ENCODE measurements at places on chromosomes 5 and 9. TPM values are rescaled to one million over a fixed set of nuclear protein-coding genes. Genes with fewer than 3 reads are reported as not detected.

The MUSK gene
- total RNA-seq: 1.7 TPM

The ZNF189 gene
- total RNA-seq: 23.3 TPM

The PCDHB6 gene
- total RNA-seq: 1.9 TPM

The OR2Y1 gene
- total RNA-seq: not detected

The CCNJL gene
- total RNA-seq: 3.5 TPM

All from aorta (tissue), 5 donors.